ENCODE measurements at places on chromosomes 13 and 19. TPM values are rescaled to one million over a fixed set of nuclear protein-coding genes. Genes with fewer than 3 reads are reported as not detected.

DNA sequence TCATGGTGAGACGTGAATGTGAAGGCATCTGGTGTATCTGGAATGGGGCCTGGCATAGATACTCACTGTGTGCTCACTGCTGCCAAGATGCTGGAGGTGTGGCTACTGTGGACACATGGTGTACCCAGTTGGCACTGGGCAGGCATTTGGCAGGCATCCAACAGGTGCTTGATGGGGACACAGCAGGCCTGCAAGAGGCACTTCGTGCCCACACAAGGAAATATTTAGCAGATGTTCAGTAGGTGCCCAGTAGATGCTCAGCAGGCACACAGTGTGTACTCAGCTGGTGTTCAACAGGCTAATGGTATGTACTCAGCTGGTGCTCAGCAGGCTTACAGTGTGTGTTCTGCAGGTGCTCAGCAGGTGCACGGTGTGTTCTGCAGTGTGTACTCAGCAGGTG lies 14.2 kb downstream of the CRTC1 start:
- DNase-seq: no peak

- no peak for DNase-seq
These were observed 527.9 kb downstream of the MYO16 start for GRCh38 chr13:109157275-109157674.

DNA sequence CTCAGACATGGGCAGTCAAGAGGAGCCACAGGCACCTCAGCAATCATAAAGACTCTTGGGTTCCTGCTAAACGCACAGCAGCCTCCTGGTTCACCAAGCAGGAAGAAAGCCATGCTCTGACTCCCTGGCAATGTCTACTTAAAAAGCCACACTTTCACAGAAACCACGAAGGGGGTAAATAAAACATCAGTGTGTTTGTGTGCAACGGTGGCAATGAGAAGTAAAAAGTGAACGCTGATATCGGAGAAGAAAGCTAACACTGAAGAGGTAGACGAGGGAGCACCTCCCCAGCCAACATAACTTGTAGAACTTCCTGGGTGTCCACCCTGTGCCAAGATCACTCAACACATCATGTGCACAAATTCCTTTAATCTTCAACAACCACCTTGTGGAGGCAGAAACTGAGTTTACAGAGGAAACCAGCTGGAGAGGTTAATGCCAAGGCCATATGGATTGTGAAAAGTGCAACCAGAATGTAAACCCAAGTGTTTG lies 30.2 kb downstream of the HSPH1 start:
- no peak for DNase-seq

GRCh38 chr13:67091603-67092002 lies 138.5 kb downstream of the PCDH9 start:
- DNase-seq: no peak

Gene FPR3
- 2.8 TPM for total RNA-seq

All from ovary (tissue), 10 donors.